ENCODE measurements at places on chromosomes 6 and 20. TPM values are rescaled to one million over a fixed set of nuclear protein-coding genes. Genes with fewer than 3 reads are reported as not detected.

DNA sequence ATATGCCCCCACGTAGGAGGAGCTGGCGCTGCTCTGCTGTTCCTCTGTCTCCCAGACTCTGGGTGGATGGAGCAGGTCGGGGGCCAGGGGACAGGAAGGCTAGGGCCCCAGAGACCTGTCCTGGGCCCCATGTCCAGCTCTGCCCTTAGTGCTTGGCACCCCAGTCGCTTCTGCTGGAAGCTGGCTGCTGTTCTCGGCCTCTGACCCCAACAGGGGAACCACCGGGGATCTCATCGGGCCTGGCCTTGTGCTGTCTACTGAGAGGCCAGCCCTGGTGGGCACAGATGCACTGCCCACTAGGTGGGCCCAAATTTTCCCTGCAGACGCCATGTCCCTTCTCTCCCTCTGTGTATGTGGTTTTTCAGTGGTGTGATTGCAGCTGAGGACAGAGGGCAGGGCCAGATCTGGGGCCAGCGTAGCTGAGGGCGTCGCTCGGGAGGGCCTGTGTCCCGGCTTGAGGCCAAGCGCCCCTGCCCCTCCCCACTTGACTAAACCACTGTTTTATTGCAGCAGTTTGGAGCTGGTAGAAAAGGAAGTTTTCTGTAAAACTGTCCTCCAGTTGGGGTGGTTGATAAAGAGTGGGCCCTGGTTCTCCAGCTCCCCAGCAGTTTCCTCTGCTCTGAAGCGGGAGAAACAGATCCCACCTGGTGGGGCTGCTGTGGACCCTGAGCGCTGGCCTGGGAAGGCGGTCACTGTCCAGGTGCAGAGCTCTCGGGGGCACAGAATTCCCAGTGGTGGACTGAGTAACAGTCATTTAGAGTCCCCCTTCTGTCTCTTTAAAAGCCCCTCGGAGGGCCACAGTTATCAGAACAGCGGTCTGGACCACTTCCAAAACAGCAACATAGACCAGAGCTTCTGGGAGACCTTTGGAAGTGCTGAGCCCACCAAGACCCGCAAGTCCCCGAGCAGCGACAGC is 5.9 kb upstream of the COL20A1 start:
- H3K4me3 ChIP-seq = no peak overlapping the region
- H3K36me3 ChIP-seq = no peaks in the 10 kb centered on the region
- DNase-seq = no peak
- no peaks in the 10 kb centered on the region for H3K27me3 ChIP-seq
- H3K27ac ChIP-seq = no peak overlapping the region
- peaks cover 4% of the 10 kb centered on the region for H3K4me1 ChIP-seq

DNA sequence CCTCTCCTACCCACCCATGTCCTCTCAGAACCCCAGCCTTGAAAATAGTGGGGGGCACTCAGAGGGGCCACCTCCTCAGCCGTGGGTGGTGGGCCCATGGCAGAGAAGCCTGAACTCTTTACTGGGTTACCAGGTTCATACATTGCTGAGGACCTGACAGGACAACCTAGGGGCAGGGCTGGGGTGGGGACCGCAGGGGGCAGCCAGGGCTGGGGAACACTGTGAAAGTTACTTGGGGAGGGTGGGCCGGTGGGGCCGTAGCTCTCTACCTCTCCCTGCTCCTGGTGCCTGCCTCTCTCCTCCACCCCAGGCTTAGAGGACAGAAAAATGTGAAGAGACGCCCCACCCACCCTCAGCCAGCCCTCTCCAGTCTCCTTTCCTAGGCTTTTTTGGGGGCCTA is 15.4 kb downstream of the MDFI start:
- DNase-seq = no peak
- H3K27ac ChIP-seq = no peak overlapping the region
- H3K36me3 ChIP-seq = peaks cover 2% of the 10 kb centered on the region

GRCh38 chr20:51211191-51211590 is 188.3 kb upstream of the KCNG1 start:
- no peaks in the 10 kb centered on the region for H3K4me1 ChIP-seq
- no peaks in the 10 kb centered on the region for H3K36me3 ChIP-seq
- H3K27me3 ChIP-seq = peaks cover 31% of the 10 kb centered on the region
- H3K27ac ChIP-seq = no peak overlapping the region
- DNase-seq = no peak
- H3K4me3 ChIP-seq = no peak overlapping the region

DNA sequence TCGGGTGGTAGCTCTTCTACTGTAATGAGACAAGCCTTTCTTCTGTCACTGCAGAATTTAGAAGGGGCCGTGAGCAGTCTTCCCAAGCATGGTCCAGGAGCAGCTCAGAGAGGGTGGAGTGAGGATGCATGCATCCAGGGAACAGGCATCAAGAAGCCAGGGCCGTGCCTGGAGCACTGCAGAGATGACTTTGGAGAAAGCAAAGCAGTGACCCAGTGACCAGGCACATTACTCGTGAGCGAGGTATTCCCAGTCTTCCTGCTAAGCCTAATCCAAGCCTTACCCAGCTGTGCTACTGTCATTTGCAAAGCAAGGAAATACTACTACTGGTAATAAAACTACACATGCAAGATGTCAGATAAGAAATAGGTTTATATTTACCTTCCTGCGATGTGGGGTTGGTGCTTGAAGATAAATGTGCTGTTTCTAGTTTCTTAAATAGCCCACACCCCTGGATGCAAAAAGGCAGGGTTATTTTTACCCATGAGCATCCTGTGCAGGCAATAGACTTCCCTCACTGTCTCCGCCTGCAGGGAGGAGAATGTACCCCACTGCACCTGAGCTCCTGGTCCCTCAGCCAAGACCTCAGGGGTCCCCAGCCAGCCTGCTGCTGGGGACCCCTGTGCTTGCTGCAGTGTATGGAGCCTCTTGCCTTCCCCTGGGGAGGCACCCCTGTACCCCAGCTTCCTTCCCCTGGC is 62.9 kb downstream of the SSR1 start:
- no peaks in the 10 kb centered on the region for H3K4me1 ChIP-seq
- H3K27ac ChIP-seq = no peak overlapping the region
- DNase-seq = no peak
- no peak overlapping the region for H3K4me3 ChIP-seq
- H3K36me3 ChIP-seq = peaks cover 15% of the 10 kb centered on the region

- no peaks in the 10 kb centered on the region for H3K36me3 ChIP-seq
- H3K4me3 ChIP-seq = 0 out of 2 replicates have a peak overlapping the region, but pooled peaks have one; percentile 10
- no peak overlapping the region for H3K27ac ChIP-seq
- peaks cover 2% of the 10 kb centered on the region for H3K27me3 ChIP-seq
- DNase-seq = peak; percentile 54
These were observed 37.4 kb upstream of the FAM135A start for GRCh38 chr6:70375882-70376281.

DNA sequence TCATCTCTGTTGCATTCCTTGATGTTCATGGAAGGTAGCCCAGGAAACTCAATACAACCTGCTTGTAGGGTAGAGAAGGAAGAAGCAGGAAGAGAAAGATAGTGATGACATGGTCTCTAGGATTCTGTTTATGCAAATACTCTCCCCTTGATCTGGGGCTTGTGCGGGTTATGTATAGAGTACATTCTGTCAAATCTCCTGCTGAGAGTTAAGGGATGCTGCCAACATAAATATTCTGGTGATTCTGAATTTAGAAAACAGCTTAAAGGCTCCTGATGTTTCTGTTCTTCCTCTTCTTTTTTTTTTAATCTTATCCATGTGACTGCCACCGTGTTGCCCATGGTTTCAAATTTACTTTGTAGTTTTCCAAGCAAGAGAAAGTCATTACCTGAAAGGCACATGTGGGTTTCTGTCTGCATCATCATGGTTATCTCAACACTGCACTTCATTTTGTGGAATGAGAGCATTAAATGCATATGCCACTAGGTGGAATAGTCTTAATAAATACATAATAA is 150.6 kb downstream of the RPS12 start:
- H3K36me3 ChIP-seq = no peaks in the 10 kb centered on the region
- DNase-seq = no peak
- H3K4me1 ChIP-seq = no peaks in the 10 kb centered on the region

DNA sequence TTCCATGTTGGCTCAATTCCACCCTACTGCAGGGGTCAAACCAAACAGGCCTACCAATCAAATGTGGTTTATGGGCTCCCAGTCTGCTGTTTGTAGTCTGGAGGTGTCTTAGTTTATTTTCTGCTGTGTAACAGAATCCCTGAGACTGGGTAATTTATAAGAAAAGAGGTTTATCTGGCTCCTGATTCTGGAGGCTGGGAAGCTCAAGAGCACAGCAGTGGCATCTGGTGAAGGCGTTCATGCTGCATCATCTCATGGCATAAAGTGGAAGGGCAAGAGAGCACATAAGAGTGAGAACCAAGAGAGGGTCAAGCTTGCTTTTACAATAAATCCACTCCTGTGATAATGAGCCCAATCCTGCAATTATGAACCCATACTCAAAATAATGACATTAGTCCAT is 85.4 kb downstream of the C6orf52 start:
- no peak overlapping the region for H3K27ac ChIP-seq
- no peaks in the 10 kb centered on the region for H3K36me3 ChIP-seq
- no peak for DNase-seq
- no peaks in the 10 kb centered on the region for H3K4me1 ChIP-seq
- H3K4me3 ChIP-seq = no peak overlapping the region

DNA sequence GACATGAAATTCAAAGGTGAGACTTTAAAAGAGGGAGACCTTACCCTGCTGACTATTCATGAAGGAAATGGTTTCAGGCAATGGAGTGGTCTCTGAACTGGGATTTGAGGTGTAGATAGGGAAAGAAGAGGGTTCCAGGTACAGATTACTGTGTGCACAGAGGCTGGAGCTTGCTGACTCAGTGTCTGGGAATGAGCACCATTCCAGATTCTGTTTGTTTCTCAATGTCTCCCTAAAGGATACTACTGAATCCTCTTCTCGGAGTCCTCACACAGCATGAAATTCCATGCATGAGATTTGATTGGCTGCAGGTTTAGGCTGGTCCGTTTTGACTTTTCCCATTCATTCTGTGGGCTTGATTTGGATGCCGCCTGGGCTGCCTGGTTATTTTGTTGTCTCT is 49.0 kb downstream of the PPP1R14C start:
- H3K27me3 ChIP-seq = no peaks in the 10 kb centered on the region
- H3K4me1 ChIP-seq = peaks cover 4% of the 10 kb centered on the region
- no peaks in the 10 kb centered on the region for H3K36me3 ChIP-seq
- no peak overlapping the region for H3K4me3 ChIP-seq
- H3K27ac ChIP-seq = no peak overlapping the region

BEND3 gene
- total RNA-seq = 6.3 TPM

C4A gene
- total RNA-seq = 5.1 TPM

ERVFRD-1 gene
- total RNA-seq = not detected

HEY2 gene
- not detected for total RNA-seq

Measured in HCT116 (cell line).